ENCODE measurements at places on chromosomes 7 and 10. TPM values are rescaled to one million over a fixed set of nuclear protein-coding genes. Genes with fewer than 3 reads are reported as not detected.

NSUN5 gene
- total RNA-seq: 73.8 TPM

PDE1C gene
- 0.12 TPM for total RNA-seq

HGF gene
- total RNA-seq: 0.53 TPM

OIT3 gene
- total RNA-seq: not detected

All from natural killer cell treated with Interleukin-12 subunit alpha and Interleukin-12 subunit beta and Interleukin-15 and Interleukin-18, amount 100 ng/mL, for 72 hours (primary cell).